ENCODE measurements at places on chromosomes 6 and 20.

GRCh38 chr6:45495429-45496084 is 117.8 kb upstream of the SUPT3H start:
- no peak for DNase-seq

GRCh38 chr6:168782187-168782751 is 341.3 kb downstream of the SMOC2 start:
- DNase-seq = no peak

GRCh38 chr6:110646951-110647910 is 168.0 kb downstream of the CDK19 start:
- DNase-seq = no peak

DNA sequence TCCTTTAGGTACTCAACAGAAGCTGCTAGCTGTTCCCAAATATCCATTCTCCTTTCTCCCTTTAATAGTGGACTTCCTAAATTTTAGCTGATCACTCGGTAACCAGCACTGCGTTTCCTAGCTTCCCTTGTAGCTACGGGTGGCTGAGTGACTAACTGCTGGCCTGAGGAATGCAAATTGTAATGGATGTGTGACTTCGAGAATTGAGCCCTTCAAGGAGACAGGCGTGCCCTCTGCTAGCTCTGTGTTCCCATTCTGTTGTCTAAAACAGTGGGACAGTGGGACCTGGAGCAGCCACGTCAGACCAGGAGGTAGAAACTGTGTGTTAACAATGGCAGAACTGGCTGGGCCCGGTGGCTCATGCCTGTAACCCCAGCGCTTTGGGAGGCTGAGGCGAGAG is 56.5 kb downstream of the SCML4 start:
- no peak for DNase-seq

- no peak for DNase-seq
Measured at GRCh38 chr20:7269452-7269851, 502.0 kb downstream of the BMP2 start.

GRCh38 chr6:82570083-82570482 is 206.5 kb downstream of the TPBG start:
- DNase-seq = no peak

- DNase-seq = no peak
Measured at GRCh38 chr20:14712302-14712739, 374.9 kb upstream of the FLRT3 start.

- no peak for DNase-seq
Measured at GRCh38 chr6:107827541-107827940, 3.4 kb upstream of the SCML4 start.

GRCh38 chr6:91278416-91278815 is 691.5 kb upstream of the MAP3K7 start:
- DNase-seq = no peak

- DNase-seq = no peak
Measured at GRCh38 chr6:15364401-15365037, 118.7 kb downstream of the JARID2 start.

GRCh38 chr20:63137851-63138415 is 78.0 kb downstream of the YTHDF1 start:
- no peak for DNase-seq

- DNase-seq = no peak
Measured at GRCh38 chr20:45350217-45350616, 2.0 kb upstream of the SDC4 start.

DNA sequence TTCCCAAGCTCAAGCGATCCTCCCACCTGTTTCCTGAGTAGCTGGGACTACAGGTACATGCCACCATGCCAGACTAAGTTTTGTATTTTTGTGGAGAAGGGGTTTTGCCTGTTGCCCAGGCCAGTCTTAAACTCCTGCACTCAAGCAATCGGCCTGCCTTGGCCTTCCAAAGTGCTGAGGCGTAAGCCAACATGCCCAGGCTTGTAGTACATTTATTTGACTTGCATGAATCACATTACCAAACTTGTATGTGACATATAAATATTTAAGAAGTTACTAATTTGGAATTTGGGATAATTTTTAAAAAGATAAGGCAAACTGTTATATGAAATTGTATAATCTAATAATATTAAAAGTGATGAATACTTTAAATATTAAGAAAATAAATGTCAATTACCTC is 157.6 kb downstream of the MCHR2 start:
- DNase-seq = no peak

DNA sequence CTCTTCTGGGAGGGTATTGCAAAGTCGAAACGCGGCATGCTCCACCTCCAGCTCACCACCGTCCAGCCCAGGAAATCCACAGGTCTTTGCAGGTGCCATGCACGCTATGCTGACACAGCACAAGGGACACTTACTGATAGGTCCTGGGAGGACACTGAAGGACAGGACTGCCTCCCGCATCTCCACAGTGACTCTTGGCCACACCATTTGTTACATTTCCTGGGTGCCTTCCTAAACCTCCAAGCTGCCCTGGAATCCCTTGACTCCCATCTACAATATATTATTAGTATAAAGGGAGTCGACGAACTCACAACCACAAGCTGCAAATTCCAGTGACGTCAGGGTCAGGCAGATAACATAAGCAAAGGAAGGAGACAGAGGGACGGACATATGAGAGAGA is 106.9 kb downstream of the JPH2 start:
- DNase-seq = no peak

- no peak for DNase-seq
Measured at GRCh38 chr20:31260326-31260932, 3.0 kb downstream of the DEFB115 start.

GRCh38 chr6:139894271-139894670 is 519.8 kb upstream of the CITED2 start:
- DNase-seq = no peak

DNA sequence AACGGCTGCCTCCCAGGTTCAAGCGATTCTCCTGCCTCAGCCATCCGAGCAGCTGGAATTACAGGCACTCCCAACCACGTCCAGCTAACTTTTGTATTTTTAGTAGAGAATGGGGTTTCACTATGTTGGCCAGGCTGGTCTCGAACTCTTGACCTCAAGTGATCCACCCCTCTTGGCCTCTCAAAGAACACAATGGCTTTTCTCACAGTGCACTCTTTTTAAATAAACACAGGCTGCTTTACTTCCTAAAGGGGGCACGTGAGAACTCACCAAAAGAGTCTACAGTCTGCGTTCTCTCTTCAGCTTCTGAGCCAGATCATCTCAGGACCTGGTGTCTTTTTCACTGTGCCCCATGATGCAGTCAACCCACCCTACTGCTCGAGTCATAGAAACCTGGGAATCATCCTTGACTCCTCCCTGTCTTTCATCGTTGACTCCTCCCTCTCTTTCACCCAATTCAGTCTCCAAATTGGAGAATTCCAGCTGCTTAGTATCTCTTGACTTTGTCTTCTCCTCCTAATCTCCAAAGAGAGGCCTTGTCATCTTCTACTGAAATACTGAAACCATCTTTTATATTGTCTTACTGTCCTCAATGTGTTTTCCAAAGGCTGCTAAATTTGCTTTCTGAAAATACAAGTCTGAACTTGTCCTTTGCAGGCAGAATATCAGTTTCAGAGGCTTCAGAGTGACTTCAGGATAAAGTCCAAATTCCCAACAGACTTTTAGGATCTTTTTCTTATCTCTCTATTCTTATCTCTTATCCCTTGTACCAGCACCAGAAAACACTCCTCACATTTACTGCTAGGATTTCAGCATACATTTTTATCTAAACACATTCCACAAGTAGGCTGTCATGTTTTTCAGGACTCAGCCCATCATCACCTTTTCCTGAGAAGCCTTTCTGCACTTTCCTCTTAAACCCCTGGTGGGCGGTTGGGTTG is 323.4 kb downstream of the SYNE1 start:
- no peak for DNase-seq

DNA sequence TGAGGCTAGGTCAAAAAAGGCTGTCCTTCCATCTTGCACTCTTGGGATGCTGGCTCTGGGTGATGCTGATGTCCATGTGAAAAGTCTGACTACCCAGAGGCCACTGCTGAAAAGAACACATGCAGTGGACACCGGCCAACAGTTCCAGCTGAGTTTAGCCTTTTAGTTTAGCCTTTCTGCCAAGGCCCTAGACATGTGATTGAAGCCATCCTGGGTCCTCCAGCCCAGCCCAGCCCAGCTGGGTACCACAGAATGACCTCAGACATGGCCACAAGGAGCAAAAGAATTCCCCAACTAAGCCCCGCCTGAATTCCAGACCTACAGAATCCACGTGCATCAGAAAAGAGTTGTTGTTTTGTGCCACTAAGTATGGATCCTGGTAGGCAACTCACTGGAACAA is 17.4 kb downstream of the PIGT start:
- no peak for DNase-seq

DNA sequence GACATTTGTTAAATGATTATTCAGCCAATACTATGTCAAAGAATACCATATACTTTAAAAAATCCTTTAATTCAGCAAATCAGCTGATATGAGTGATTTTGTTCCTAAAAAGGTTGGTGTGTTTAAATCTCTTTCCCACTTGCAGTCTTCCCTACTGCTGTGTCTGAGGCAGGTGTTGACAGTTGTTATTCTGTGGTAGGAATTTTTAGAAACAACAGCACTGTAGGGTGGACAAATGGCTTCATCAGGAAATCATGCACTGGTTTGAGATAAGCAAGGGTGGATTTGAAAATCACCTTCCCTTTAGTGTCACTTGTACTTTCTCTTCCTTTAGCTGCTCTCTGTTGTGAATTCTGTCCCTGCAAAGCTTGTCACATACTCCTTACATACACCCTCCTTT is 213.7 kb upstream of the SGK1 start:
- DNase-seq = no peak

DNA sequence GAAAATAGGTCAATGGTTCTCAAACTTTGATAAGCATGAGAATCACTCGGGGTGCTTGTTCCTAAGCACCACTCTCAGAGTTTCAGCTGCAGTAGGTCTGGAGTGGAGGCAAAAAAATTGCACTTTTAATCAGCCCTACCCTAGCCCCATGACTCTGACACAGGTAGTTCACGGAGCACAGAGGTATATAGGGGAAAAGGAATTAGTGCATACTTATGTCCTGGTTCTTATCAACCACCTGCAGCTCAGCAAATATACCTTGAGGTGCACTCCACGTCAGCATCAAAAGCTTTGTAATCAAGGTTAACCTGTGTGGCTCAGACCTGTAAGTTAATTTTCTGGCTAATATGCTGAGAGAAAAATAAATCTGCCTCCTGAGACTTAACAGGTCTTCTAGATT is 138.8 kb upstream of the HMGN3 start:
- DNase-seq = no peak

DNA sequence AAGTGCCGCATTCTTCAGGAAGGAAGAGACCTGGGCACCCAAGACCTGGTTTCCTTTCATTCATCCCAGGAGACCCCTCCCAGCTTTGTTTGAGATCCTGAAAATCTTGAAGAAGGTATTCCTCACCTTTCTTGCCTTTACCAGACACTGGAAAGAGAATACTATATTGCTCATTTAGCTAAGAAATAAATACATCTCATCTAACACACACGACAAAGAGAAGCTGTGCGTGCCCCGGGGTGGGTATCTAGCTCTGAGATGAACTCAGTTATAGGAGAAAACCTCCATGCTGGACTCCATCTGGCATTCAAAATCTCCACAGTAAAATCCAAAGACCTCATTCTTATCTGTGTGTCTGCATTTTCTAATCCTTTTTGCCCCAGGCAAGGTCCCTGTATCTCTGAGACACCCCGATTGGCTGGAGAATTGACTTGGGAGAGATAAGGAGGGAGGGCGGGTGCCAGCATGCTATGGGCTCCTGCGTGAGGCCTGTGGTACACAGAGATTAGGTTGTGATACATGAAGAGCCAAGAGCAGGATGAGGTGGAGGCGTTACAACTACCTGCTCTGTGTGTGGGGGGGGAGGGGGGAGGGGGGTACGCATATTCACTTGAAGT is 4.8 kb downstream of the MUC21 start:
- DNase-seq = no peak

DNA sequence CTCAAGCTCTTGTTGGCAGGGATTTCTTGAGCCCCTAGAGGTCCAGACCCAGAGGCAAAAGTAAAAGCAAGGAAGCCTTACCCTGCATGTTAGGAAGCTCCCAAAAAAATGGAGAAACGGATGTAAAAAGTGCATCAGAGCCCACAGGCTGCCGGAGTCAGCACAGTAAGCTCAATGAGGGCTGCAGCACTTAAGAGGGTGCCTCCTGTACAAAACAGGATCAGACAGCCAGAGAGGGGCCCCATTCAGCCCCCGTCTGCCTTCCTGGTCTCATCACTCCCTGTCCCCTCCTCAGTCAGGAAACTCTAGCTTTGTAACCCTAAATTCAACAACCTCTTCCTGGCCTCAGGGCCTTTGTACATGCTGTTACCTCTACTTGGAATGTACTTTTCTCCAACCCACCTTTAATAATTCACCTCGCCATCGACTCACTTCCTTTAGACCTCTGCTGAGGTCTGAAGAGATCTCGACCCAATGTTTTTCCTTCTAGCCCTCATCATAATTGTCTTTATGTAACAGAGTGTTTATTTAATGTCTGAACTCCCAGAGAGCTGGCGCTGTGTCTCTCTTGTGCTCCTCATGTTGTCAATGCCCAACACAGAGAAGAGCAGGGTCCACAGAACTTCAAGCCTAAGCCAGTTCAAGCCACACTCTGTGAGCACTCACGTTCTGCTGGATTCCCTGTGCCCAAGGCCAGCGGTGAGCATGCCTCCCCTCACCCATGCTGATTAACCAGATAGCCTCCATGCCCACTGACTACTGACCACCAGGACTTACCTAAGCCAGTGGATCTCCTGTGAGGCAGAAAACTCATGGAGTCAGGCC is 2.8 kb upstream of the PLCG1 start:
- no peak for DNase-seq

- DNase-seq = no peak
Measured at GRCh38 chr20:45174434-45175364, at the start of gene PI3. Gene PI3 (plus strand): TSS chr20:45174902. CDS start chr20:45174923, 21 bp downstream.
